ENCODE measurements at places on chromosomes 4 and X.

- no peak for DNase-seq
Observed at GRCh38 chr4:166252487-166253402, 379.7 kb downstream of the TLL1 start.

GRCh38 chr4:171812665-171813525 lies at the start of gene GALNTL6:
Gene GALNTL6, plus strand, starts transcription at chr4:171813404.
- DNase-seq: no peak

DNA sequence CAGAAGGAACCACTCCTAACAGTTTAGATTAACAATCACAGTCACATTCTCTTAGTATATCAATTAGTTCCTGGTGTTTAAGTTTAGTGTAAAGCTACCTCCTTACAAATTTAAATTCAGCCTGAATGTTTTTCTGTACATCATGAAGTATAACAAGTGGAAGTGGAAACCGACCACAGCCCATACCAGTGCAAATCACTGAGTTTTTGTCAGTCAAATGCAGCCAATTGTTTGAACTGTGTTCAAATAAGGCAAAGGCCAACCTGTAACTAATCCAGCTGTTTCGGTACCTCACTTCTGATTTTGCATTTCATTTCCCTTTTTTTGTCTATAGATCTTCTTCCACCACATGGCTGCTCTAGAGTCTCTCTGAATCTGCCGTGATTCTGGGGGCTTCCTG lies 1215.3 kb downstream of the PCDH18 start:
- no peak for DNase-seq

DNA sequence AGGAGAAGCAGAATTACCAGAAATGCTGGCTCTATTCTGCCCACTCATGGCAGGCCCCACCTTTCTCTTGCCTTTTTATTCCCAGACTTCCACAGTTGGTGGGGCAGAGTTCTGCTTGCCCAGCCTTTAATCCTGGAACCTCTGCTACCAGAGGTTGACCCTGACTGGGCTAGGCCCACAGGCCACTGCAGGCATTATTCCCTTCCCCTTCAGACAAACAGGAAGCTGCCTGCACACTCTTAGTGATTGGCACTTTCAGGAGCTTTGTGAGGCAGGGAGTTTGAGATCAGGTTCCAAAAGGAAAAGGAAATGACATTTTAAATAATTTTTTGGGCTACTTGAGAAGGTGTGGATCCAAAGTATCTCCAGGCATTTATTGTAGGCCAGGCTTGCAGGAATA lies 18.8 kb downstream of the MSN start:
- DNase-seq: no peak

DNA sequence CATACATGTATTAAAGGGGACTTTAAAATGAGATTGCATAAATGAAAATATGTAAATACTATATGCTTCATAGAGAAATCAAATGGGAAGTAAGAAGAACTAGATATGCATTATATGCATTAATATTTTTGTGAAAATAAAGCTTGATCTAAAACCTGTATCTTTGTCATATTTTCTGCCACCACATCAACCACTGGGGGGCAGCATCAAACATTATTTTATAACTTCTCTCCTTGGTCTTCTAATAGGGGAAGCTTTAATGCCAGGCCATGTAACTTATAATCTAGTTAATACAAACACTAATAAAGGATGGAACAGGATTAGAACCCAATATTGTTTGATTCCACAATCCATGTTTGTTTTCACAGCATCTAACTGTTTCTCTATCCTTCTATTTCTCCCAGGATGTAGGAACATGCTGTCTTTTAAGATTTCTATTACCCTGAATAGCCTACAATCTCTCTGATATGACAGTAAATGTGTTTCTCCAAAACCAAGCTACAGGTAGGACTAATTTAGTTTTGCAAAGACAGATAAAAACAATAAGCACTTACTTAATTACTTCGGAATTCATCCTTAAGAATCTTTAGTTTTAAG lies 10.0 kb downstream of the QRFPR start:
- DNase-seq: no peak

DNA sequence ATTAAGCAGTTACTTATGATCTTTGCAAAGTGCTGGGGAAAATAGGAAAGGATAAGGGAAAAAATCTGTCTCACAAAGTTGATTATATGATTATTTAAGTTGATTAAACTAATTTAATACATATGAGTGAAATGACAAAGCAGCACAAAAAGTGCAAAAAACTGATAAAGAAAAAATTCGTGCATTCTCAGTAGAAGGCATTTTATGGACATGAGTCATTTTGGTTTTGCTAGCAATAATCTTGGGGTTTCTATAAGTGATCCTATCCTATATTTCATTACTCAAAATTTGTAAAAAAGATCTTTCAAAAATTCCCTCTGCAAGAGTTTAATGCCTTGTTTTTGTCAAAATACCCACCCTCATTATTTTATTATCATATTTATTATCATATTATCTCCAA lies 224.2 kb upstream of the ANXA10 start:
- no peak for DNase-seq

GRCh38 chr4:4456816-4457578 lies 70.1 kb downstream of the NSG1 start:
- DNase-seq: no peak

Data from NK-92 treated with Interleukin-12 subunit alpha and Interleukin-12 subunit beta, amount 100 ng/mL, for 24 hours (cell line).